Endothelial cell (in vitro differentiated cells): ENCODE measurements at places on chromosomes 12 and 14.
A peak's percentile ranks its signal among the peaks of the same experiment; 100 is the strongest.

DNA sequence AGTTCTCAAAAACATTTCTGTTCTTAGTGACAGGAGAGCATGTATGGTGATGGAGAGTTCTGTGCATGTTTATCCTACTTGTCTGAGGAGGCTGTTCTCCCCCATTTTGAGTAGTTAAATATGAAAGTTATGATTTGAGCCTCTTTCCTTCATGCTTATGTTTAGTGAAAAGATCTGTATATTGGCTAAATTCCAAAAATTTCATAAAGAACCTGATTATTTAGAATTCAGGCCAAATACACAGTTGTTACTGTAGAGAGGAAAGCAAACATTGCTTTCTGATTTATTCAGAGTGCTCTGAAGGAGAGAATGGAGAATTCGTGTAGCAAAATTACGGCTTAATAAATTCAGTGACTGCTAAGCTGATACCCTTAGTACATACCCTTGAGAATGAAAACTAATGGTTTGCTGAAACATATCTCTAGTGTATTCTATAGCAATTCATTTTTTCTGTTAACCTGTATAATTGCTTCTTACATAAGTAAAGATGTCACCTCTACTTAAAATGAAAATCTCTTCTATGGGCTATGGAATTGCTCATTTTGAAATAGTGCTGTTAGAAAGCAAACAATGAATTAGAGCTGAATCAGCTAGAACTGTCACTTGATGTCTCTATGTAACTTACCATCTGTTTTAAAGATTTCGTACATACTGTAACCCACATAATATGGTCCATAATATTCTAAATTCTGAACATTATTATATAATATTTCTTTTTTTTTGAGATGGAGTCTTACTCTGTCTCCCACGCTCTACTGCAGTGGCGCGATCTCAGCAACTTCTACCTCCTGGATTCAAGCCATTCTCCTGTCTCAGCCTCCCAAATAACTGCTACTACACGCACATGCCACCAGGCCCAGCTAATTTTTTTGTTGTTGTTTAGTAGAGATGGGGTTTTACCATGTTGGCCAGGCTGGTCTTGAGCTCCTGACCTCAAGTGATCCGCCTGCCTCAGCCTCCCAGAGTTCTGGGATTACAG is 417.0 kb upstream of the RGS6 start:
- DNase-seq, result no peak

GRCh38 chr12:27780612-27781408 is 774 bp upstream of the MANSC4 start:
- DNase-seq, result peak; percentile 11

DNA sequence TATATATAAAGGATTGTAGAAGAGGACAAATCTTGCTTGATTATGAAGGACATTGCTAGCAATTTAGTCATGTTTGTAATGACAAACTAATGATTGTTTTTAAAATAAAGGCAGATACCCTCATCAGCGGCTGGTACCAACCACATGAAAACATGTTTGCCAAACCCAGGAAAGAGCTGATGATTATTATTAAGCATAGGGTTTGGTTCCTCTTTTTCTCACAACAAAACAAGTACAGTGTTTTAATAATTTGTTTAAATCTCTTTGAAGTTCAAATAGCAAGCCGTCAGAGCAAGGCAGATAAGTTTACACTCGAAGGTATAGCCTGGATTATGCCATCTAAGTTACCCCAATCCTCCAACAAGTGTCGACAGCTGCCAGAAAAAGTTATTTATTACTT is 5.3 kb upstream of the SINHCAF start:
- no peak for DNase-seq

DNA sequence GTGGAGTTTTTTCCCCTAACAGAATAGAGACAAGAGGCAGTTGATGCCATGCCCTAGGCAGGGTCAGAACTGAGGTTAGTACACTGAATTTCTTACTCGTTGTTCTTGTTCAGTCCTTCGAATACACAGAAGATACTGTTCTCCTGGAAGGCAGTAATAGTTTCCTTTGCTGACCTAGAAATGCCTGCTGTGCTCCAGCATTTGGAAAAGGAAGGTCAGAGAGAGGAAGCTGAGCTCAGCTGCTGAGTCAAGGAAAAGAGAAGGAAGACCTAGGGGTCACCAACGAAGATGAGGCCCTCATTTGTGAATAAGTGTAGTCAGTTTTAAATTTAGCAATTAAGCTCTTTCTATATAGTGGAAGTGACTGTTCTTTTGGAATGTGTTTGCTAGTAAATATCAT is 100.1 kb downstream of the CRADD start:
- DNase-seq, result no peak

DNA sequence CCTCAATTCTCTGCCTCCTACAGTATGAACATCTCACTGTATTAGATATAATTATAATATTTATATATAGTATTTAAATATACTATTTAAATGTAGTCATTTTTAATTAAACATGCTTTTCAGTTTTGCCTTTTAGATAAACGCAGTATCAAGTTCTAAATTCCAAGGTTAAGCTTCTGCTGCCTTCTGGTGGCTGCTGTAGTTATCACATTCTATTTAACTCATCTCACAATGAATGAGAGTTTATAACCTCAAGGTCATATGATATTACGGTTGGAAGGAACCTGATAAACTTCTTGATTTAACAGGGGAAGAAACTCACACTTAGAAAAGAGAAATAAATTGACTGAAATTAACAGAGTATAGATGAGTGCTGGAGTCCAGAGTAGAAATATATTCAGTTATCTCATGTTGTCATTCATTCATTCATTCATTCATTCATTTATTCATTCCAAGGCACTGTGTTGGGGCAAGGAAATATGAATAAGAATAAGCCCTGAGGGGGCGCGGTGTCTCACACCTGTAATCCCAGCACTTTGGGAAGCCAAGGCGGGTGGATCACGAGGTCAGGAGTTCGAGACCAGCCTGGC is 31.9 kb downstream of the GUCY2C start:
- DNase-seq, result no peak

GRCh38 chr14:59481871-59482540 is 2.2 kb downstream of the L3HYPDH start:
- no peak for DNase-seq

DNA sequence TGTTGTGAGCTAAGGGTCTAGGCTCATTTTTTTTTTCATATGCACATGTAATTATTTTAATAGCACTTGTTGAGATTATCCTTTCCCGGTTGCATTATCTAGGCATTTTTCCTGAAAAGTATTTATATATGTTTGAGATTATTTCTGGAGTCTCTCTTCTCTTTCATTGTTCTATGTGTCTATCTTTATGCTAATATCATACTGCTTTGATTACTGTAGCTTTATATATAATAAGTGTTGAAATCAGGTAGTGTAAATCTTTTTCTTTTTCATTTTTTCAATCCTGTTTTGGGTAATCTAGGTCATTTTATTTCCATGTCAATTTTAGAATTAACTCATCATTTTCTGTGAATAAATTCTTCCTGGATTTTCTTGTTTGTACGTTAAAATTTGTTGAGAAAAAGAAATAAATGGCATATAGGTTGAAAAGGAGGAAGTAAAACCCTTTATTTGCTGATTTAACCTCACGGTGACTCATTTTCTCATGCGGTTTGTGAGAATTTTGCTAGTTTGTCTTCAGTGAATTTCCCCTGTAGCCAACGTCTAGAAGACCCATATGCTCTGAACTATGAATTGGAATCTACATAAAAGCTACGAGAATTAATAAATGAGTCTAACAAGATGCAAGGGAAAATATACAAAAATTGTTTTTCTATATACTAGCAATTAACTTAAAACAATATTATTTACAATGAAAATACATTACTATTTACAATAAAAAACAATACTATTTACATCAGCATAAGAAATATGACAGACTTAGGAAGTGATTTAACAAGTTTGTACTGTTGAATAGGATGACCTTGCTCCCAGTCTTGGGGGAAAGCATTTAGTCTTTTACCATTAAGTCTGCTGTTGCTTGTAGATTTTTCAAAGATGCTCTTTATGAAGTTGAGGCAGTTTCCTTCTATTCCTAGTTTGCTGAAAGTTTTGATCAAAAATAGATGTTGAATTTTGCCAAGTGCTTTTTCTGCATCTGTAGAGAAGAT is 105.0 kb downstream of the SNAPC1 start:
- DNase-seq, result no peak

DNA sequence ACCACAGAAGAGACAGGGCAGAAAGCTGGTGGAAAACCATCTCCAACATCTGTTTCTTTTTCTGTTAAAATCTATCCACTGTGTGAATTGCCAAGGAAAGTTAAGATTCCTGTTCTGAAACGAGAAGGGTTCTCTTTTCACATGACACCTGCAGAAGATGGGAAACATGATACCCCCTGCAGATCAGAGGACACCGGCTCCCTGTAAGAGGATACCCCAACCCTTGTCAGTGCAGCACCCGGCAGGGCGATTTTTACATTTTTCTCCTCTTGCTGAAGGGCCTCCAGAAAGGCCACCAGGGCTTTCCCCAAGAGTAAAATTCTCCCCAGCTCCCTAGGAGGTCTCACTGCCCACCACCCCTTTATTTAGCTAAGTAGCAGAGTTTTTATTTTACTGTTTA is 48.2 kb downstream of the DPF3 start:
- no peak for DNase-seq

DNA sequence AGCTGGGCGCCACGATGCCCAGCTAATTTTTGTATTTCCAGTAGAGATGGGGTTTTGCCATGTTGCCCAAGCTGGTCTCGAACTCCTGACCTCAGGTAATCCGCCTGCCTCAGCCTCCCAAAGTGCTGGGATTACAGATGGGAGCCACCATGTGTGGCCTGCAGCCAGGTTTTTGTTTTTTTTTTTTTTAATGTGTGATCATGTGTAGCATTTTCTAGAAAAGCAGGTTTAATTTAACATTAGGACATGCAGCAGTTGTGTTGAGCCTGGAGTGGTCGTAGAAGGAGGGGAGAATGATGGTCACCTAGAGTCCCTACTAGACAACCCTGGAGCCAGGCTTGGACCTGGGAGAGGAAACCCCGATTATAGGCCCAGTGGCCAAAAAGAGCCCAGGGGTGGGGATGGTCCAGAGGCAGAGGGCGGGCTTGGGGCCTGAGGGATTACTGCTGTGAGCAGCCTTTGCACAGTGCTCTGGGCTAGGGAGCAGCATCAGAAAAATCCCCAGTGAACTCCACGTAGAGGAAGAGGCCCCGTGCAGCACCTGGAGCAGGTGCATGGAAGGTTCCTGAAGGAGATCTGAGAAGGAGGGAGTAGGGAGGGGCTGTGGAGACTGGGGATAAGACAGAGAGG is 13.6 kb downstream of the DLK1 start:
- DNase-seq, result no peak

DNA sequence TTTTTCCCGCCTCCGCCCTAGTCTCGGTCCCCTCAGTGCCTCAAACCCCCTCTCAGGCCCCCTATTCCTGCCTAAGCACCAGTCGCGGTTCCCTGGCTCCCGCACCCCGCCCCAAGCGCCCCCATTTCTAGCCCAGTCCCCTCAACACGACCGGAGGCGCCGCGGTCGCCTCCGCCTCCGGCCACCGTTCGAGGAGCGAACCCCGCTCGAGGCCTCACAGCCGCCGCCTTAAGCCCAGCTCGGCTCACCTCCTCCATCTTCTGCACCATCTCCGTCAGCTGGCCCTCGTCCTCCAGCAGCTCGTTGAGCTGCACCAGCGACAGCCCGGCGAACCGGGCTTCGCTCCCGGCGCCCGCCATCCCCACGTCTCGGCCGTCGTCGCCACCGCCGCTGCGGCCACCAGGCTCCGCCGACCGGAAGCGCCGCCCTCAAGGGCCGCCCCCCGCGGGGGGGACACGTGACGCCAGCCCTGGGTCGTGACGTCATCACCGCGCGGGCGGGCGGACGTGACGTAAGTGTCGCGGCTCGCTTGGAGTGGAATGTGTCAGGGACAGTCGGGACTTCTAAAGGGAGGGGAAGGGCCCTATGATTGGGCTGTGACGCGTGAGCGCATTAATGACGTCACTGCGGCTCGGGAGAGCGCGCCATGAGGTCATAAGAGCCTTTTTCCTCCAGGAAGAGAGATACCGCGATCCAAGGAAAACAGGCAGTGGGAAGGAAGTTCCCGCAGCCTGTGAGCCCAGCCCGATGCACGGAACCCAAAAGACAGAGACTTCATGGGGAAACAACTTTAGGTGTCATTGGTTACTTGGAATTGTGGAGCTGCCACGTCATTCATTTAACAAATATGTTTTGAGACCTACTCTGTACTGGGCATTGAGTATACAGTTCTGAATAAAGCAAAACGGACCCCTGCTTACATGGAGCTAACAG is at the start of gene VPS37B:
Gene VPS37B, minus strand, starts transcription at position 421 of the 933 bp plus-strand sequence. Its CDS starts 62 bp downstream, at position 359.
- peak; percentile 77 for DNase-seq

DNA sequence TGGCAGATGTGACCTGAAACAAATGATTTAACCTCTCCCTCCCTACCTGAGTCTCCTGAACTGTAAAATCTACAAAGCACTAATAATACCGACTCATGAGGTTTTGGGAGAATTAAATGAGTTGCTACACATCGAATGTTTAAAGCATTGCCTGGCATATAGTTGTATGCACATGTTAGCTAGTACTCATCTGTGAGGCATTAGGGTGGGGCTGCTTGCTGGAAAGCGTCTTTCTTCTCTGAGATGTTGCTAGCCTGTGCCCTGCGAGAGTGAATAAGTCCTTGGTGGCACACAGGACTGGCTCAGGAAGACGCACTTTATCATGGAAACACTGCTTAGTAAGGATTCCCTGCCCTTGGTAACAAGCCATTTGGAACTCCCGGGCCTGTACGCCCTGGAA is 6.1 kb downstream of the RAPGEF3 start:
- DNase-seq, result no peak

GRCh38 chr12:73181244-73181643 is 909.1 kb downstream of the TRHDE start:
- no peak for DNase-seq

DNA sequence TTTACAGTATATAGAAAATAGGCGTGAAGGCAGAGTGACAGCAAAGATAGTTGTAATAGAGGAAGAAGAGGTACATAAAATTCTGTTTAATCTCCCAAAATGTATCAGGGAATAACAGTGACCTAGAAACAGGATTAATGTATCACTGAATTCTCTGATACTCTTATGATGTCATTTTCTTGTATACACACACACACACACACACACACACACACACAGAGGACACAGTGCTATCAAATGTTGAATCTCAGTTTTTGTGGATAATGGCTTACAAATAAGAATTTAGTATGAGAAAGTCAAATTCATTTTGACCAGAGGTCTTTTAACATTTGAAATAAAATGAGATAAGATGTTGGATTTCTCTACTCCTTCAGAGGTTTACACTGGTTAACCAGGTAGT is 4.3 kb upstream of the LRIG3 start:
- no peak for DNase-seq

GRCh38 chr12:130506844-130507243 is 169.2 kb downstream of the PIWIL1 start:
- DNase-seq, result no peak

DNA sequence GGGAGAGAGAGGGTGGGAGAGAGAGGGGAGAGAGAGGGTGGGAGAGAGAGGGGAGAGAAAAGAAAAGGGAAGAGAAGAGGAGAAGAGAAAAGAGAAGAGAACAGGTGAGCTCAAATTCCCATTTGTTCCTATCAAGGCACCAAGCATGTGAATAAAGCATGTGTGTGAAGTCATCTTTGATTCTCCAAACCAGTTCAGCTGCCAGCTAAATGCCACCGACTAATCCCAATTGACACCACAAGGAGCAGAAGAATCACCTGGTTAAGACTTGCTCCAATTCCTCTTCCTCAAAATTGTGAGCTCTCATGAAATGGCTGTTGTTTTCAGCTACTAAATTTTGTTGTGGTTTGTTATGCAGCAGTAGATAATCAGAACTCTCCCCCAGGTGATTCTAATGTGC is 188.9 kb downstream of the TMX1 start:
- no peak for DNase-seq
